ENCODE measurements at places on chromosomes 4 and X.

DNA sequence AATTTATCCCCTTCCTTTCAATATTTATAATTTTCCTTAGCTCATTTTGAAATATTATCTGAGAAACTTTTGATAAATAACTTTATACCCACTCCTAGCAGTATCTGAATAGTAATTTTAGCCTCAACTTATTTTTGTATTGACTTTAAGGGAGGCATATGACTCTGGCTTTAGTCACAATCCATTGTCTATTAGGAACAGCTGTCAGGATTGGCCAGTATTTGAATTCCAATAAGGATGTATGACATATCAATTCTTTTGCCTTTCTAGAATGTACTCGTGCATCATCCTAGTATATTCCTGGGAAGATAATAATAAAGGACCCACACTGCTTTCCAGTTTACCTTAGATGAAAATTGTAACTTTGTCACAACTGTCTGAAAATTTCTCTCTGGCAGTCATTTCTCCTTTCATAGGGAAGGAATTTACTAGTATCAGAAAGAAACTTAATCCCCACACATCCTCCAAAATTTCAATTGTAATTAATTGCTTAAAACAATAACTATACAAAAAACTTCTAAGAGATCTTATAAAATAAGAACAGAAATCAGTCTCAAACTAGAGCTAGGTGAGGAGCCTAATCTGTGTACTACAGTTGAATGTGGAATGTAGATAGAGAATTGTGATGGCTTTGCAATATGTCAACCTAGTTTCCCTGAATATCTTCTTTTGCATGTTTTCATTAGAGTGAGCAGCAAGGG lies 121.0 kb upstream of the EPHA5 start:
- DNase-seq: no peak

- DNase-seq: no peak
These were observed 157.7 kb downstream of the AFAP1 start for GRCh38 chr4:7781993-7782392.

GRCh38 chr4:128512767-128513322 lies 225.2 kb upstream of the PGRMC2 start:
- DNase-seq: no peak

DNA sequence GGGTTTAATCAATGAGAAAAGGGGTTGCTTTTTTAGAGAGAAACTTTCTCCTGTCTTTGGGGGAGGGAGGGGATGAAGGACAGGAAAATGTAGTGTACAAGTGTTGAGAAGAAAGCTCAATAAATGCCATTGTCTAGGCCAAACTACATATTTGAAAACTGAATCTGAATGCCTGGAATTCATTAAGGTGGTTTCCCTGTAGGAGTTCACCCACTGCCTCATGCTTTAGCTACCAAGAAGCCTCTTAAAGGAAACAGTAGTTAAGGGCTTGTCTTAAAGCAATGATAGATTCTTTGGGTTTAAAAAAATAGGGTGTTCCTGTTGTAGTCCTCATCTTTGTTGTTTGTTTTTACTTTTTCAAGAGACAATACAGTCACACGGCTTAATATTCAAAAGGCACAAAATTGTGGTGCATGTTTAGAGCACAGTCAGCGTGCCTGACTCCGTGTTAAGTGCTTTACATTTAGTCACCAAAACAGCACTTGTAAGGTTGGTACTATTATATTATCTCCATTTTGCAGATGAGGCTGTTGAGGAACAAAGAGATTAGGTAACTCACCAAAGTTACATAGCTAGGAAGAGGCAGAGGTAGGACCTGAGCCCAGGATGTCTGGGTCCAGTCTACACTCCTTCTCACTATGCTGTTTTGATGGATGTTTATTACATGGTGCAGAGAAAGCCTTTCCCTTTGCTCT lies 46.0 kb downstream of the FNIP2 start:
- no peak for DNase-seq

DNA sequence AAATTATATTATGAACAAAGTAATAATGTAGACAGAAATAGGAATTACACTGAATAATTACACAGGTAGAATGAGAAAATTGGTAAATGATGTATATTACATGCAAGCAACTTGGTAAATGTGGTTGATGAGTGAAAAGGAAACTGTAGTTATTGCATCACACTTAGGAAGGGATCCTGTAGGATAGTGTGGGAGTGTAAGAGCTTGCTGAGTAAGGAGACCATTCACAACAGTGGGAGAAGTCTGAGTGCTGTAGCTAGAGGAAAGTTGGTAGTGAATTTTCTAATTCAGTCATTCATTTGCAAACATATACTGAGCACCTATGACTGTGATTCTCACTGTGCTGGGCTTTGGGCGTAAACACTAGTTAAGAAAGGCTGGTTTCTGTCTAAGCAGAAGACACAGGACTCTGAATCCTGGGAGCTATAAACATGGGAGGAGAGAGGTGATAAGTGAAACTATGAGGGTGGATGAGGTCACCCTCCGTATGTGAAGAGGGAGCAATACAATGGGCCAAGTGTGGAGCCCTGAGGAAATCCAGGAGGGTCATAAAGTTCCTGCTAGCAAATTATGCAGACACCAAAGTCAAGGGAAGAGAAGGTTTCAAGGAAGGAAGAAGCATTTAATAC lies 14.2 kb upstream of the CPE start:
- DNase-seq: no peak

DNA sequence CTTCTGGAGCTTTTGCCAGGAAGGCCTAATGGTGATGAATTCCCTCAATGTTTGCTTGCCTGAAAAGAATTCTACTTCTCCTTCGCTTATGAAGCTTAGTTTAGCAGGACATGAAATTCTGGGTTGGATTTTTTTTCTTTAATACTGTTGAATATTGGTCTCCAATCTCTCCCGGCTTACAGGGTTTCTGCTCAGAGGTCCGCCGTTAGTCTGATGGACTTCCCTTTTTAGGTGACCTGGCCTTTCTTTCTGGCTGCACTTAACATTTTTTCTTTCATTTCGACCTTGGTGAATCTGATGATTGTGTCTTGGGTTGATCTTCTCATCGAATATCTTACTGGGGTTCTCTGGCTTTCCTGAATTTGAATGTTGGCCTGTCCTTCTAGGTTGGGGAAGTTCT lies 17.2 kb upstream of the TMPRSS11A start:
- DNase-seq: no peak

DNA sequence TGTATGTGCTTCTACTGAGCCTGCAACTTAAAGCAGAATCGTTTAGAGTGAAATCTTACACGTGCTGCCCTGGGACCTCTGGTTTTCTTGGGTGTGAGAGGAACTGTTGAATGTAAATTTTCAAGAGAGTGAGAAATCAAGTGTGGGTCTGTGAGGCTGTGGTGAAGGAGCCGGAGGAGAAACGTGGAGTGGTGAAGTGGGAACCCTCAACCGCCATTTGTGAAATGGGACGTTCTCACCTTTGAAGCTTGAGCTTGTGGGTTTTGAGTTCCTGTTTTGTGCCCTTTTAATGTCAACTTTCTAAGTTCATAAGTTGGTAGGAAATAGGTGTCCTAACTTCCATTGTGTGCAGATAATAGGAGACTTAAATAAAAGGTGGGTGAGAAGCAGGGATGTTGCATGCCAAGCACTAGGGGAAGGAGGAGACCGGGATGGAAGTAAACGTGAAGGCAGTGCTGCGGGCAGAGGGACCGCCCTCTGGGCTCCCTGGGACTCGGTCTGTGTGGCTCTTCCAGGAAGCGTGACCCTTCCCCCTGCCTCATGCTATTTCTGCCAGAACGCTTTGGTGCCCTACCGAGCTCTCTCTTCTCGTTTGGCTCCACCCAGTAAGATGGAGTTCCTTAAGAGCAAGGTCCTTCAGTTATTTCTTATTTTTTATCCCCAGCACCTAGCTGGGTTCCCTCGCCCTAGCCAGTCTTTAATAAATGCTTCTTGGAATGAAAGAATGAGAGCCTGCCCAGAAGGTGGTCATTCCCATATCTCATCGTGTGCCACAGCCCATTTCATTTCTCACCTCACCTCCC lies 56.0 kb downstream of the TMEM131L start:
- no peak for DNase-seq

DNA sequence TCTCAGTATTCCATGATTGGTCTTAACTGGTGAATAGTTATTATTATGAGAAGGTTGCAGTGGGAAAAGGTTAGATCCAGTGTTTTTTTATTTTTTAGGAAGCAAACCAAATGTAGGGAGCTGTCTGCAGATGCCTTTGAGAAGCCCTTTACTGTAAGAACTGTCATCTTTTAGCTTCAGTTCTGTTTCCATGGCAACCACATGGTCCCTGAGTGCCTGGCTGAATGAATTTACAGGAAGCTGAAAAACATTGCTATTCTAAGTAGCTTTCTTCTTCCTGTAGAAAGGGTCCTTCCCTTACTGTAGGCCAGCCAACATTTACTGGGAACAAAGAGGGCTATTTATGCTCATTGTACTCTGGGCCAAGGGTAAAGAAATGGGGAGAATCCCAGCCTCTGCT lies 103.3 kb downstream of the DCLK2 start:
- peak; percentile 12 for DNase-seq

- no peak for DNase-seq
These were observed 68.0 kb upstream of the GRID2 start for GRCh38 chr4:92235731-92236130.

DNA sequence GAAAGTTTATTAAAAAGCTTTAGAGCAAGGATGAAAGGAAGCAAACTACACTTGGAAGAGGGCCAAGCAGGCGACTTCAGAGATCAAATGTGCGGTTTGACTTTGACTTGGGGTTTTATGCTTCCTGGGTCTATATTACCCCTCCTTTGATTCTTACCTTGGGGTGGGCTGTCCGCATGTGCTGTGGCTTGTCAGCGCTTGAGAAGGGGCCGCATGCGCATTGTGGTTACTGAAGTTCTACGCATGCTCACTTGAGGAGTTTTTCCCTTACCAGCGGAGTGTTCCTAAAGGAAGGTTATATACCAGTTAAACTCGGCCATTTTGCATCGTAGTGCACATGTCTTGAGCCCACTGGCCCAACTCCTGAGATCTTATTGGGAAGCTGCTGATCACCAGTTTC lies 9.9 kb downstream of the ZNF157 start:
- DNase-seq: peak; percentile 19

GRCh38 chr4:128868758-128869157 lies 59.3 kb downstream of the JADE1 start:
- DNase-seq: no peak
